ENCODE measurements at places on chromosomes 11 and 22. TPM values are rescaled to one million over a fixed set of nuclear protein-coding genes. Genes with fewer than 3 reads are reported as not detected.

The OSBP2 gene
- 2.6 TPM for total RNA-seq

The DLG2 gene
- 20.5 TPM for total RNA-seq

The NCAM1 gene
- 134 TPM for total RNA-seq

The TMEM86A gene
- total RNA-seq: 4.0 TPM

The INS gene
- total RNA-seq: not detected

The SPTBN2 gene
- 4.2 TPM for total RNA-seq

The MRGPRE gene
- 0.62 TPM for total RNA-seq

The OR8D4 gene
- not detected for total RNA-seq

The SPI1 gene
- total RNA-seq: 47.0 TPM

The SEPTIN3 gene
- total RNA-seq: 0.14 TPM

The FXYD2 gene
- 3.6 TPM for total RNA-seq

GRCh38 chr11:94309757-94310156, 5.4 kb downstream of the IZUMO1R start:
- DNase-seq: no peak

GRCh38 chr22:29265305-29265704, 2.5 kb downstream of the RHBDD3 start:
- no peak for DNase-seq

DNA sequence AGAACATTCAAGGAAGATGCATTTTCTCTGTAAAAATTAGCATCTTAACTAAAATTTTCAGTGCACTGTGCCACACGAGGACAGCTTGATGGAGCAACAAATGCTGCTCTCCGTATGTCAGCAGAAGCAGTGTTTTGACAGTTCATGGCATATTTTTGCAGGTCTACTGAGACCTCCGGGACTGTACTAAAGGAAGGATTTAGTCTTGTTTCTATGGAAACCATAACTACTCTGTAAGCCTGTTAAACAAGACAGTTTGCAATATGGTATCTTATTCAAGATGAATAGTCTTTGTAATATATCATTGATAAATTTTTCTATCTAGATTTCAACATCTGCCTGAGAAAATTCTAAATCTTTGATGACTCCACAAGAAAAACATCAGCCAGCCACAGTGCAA, 184.0 kb upstream of the GUCY1A2 start:
- DNase-seq: no peak

DNA sequence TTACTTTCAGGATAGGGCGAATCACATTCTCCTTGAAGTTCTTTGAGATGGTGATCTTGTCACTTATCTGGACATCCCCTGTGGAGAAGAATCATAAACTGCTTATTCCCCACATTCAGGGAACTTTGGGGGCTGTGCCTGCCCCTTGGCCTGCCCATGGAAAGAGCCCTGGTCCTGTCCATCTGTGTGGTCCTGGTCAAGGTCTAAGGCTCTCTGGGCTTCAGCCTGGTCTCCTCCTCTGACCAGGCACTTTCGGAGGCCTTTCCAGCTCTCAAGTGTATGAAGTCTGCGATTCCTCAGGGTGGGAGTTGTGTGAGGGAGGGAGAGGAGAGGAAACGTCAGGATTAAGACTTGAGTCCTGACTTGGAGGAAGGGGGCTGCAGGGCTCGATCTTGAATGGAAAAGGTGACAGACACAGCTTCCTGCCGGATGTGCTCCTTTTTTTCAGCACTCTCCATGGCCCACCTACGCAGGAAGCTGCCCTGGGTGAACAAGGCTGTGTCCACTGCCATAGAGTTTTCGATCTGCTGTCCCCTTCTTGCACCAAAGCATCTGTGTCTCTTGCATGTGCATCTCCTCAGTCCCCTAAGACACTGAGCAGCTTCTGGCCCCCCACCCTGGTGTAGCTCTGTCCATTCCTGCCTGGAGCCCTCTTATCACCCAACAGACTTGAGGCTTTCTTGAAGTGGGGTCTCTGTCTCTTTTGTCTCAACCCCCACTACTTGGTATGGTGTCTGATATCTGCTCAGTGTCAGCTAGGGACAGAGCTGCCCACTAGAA, 50.8 kb upstream of the PHOX2A start:
- DNase-seq: no peak

- no peak for DNase-seq
Measured at GRCh38 chr11:83459798-83460197, 173.6 kb upstream of the CCDC90B start.

DNA sequence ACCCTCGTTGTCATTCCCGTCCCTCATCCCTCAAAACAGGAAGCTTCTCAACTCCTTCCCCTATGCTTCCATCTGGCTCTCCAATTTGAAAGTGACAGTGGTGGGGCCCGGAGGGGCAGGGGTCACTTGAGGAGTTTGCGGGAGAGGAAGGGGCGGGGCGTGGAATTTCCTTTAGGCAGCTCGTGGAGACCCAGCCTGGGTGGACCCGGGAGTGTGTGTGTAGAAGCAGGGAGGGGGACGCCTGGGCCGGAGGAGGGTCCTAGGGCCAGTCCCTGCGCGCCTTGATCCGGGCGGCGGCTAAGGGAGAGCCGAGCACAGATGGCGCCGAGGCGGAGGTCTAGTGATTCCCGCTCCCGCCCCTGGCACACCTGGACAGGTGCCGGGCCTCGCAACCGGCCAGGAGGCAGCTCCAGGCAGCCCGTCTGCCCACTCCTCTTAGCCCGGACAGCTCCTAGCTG, 7.8 kb upstream of the PAX6 start:
- no peak for DNase-seq

- no peak for DNase-seq
Measured at GRCh38 chr22:40376149-40376548, 5.8 kb downstream of the SGSM3 start.

- DNase-seq: no peak
Measured at GRCh38 chr22:22219140-22219996, 25.2 kb upstream of the VPREB1 start.

DNA sequence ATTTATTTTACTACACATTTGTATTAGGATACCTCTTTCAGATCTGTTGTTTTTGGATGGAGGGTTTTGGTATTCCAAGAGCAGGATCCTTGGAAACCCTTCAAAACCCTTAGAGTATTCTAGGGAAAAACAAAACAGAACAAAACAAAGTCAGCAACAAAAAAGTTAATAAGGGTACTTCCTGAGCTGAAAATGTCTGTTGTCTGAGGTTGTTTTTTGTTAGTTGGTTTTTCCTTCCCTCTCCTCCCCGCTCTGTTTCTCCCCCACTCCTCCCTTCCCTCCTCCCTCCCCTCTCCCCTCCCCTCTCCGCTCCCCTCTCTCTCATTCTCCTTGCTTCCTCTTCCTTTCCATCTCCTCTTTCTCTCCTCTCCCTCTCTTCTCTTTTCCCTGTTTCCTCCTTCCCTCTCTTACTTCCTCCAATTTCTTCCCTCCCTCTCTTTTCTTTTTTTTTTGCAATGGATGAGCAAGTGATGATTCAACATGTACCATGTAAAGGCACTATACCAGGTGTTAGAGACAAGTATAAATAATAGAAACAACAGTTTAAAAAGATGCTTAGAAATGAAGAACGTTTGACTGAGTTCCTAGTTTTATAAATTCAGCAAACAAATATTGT, 160.6 kb downstream of the TMEM135 start:
- no peak for DNase-seq

DNA sequence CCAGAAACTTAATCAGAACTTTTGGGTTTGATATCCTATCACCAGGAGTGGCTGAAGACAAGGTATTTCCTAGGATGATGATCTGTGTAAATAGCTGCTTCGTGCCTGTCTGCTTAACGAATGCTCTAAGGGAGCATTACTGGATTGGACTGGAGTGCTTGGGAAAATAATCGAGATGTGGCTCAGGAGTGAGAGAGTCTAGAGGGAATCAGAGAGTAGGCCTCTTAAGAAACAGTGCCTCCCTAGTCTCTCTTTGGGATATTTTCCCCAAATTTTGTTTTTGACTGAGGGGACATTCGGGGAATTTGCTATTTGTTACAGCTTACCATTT, 2.5 kb downstream of the MAML2 start:
- DNase-seq: no peak

GRCh38 chr11:2289859-2290258, 11.9 kb downstream of the C11orf21 start:
- peak; percentile 37 for DNase-seq

DNA sequence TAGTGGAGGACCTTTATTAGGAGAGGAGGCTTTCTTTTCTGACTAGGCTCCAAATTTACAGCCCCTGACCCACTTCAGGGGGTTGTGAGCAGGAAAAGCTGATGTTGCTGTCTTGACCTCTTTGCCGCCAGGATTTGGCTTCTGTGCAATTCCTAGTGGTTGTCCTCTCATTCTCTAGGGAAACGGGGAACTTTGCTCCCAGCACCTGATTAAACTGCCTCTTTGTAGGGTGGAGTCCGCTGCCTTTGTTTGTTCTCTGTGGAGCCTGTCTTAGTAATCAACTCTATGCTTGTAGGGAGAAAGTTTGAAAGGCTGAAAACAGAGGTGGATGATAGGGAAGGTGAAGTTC, 16.3 kb downstream of the CTNND1 start:
- no peak for DNase-seq

DNA sequence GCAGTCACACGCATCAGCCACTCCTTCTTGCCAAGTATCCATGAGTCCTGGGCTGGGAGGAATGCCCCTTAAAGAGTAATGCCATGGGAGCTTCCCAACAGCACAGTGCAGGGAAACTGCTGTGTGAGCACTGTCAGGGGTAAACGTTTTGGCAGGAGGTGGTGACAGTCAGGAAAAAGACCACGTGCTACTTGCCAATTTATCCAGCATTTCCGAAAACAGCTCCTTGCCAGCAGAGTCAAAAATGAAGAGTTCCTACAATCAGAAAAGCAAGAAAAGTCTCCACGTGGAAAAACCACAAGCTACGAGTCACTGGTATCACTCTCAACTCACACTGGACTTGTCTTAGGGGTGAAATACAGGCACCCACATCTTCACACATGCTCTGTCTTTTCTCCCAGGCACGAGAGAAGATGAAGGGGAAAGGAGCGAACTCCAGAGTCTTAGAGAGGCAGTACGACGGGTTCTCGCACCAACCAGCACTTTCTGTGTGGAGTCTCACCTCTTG, 9.9 kb downstream of the IFT27 start:
- DNase-seq: no peak

DNA sequence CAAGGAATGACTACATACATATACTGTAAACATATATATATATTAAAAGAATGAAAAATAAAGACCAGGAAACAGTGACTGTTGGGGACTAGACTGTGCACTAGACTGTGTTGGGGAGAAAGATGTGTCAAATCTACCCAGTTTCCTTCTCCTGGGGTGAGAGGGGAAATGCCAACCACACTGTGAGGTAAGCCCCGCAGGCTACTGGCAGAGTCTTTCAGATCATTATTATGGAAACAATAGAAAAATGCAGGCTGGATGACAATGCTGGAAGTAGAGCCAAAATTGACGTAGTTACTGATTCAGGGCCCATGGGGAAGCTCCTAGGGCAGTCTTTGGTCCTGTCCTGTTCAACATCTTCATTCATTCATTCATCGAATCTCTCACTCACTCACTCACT, 101.4 kb downstream of the C11orf58 start:
- DNase-seq: no peak

DNA sequence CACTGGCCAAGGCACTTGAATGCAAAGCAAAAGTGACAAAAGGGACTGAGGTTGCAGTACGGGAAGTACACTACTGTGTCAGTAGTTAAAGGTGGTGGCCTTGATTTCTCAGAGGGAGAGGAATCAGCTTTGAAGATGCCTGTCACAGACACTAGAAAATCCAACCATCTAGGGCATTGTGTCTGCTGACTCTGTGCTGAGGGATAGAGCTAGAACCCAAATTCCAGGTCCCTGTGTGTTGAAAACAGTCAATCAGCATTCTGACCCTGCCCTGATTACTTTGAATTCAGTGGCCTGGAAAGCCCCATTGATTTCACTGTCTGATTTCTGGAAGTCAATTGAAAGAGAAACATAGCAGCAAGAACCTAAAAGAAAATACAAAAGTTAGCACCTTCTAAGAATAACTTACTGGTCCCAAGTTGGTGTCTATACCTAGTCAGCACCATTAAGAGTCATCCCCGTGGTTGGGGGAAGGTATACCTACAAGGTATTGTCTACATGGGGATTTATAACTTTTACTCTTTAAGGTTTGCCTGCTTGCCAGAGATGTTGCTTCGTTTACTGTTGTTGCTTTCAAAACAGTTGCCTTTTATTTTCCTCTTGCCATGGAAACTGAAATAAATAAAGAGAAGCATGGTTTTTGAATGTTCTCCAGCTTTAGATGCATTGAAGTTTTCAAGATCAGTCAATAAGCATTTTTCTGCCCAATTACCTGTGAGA, 97.3 kb downstream of the PDHX start:
- no peak for DNase-seq

DNA sequence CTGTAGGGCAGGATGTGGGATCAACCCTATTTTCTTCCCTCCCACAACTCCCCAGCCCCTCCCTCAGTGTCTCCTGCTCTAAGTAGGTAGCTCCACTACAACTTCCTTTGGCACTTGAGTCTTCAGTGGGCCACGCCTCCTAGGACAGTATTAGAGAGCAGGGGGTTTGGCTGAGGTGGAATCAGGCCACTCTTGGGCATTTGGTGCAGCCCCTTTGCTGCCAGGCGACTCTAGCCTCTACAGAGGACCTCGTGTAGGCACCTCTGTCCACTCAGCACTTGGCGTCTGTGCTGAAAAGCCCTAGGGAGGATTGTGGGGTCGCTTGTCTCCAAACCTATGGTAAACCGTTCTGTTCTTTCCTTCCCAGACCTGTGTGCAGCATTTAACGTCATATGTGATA, 2.7 kb downstream of the FADD start:
- DNase-seq: peak; percentile 60
